B cell (primary cell): ENCODE measurements at places on chromosomes 1 and 21.

DNA sequence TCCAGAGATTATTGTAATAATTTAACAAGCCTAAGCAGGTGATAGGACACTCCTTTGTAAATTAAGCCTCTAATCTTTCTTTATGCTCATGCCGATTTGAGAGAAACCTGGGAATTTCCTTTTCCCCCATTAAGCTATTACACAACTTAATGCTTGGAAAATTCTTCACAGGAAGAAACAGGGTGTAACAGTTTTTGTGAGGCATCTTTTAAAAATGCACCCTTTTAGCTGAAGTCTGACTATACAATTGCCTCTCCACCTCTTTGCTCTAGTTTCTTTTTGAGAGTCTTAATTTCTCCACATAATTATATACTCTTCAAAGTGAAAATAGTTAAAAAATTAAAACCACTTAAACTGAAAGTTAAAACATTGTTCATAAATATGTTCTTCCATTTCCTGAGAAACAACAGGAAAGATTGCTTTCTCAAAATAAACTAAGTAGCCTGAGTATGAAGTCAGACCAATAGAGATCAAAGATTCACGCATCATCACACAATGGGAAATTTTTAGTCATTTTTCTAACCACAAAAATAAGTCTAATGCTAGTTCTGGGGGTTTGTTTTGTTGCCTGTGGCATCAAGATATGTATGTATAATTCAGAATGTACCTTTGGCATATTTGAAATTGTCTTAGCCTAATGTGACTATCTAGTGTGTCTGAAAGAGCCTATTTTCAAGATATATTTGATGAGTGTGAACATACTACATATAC lies 34.7 kb downstream of the LRRC8D start:
- peaks cover 4% of the 10 kb centered on the region for H3K36me3 ChIP-seq
- H3K4me3 ChIP-seq = peak overlapping the region; percentile 13

GRCh38 chr1:228488125-228488817 lies 1.1 kb downstream of the RNF187 start:
- no peaks in the 10 kb centered on the region for H3K27me3 ChIP-seq
- peak; percentile 29 for DNase-seq
- peak overlapping the region; percentile 59 for H3K27ac ChIP-seq
- H3K4me3 ChIP-seq = peak overlapping the region; percentile 74

- H3K27me3 ChIP-seq = no peaks in the 10 kb centered on the region
- no peak overlapping the region for H3K4me3 ChIP-seq
- peaks cover 3% of the 10 kb centered on the region for H3K36me3 ChIP-seq
- peak; percentile 54 for DNase-seq
- H3K27ac ChIP-seq = peak overlapping the region; percentile 33
- peaks cover 50% of the 10 kb centered on the region for H3K4me1 ChIP-seq
These were observed 39.0 kb downstream of the MRPL39 start for GRCh38 chr21:25568246-25568645.

GRCh38 chr21:16117331-16117730 lies 387.5 kb downstream of the USP25 start:
- H3K4me3 ChIP-seq = no peak overlapping the region
- no peaks in the 10 kb centered on the region for H3K27me3 ChIP-seq
- no peaks in the 10 kb centered on the region for H3K4me1 ChIP-seq

DNA sequence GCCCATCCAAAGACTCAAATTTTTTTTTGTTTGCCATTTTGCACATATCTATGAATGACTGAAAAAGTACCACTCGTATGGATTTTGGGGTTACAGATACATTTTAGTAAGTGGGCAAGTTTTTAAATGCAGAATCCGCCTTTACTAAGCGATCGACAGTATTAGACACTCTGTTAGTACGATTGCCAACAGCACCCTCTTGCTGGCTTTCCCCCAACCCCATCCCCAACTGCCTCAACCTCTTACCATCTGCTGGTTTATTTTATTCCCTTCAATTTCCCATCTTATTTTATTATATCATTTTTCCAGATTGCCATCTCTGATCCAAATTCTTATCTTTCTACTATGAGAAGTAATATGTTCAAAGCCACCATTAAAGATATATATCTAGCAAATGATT lies 244.8 kb downstream of the LRRIQ3 start:
- no peak overlapping the region for H3K27ac ChIP-seq
- no peaks in the 10 kb centered on the region for H3K27me3 ChIP-seq
- no peaks in the 10 kb centered on the region for H3K36me3 ChIP-seq
- no peak overlapping the region for H3K4me3 ChIP-seq
- no peak for DNase-seq
- H3K4me1 ChIP-seq = no peaks in the 10 kb centered on the region
